MCF 10A (cell line): ENCODE measurements at places on chromosomes 6 and 20. TPM values are rescaled to one million over a fixed set of nuclear protein-coding genes. Genes with fewer than 3 reads are reported as not detected.
A peak's percentile ranks its signal among the peaks of the same experiment; 100 is the strongest.

DNA sequence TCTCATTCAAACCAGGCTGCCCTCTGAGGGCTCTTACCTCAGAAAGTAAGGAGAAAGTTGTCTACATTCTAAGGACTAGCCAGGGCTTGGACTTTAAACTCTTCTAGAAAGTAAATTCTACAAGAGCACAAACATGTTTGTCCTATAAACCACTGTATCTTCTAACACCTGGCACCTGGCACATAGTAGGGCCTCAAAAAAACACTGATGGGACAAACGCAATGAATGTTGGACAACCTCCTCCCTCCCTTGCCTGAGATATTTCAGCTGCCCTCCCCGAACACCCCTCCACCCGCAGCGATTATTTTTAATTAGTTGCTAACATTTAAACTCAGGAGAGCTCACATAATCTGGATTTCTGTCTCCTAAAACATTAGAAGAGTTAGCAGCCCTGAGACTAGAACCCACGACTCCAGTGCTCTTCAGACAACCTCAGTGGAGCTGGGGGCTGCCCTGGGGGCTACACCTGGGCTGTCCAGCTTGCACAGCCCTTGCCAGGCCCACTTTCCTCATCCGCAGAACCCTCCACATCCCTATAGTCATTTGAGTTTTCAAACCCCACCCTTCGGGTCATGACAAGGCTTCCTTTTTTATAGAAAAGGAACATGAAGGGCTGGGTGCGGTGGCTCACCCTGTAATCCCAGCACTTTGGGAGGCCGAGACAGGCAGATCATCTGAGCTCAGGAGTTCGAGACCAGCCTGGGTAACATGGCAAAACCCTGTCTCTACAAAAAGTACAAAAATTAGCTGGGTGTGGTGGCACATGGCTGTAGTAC is 4.9 kb downstream of the HCK start:
- no peaks in the 10 kb centered on the region for H3K36me3 ChIP-seq
- no peak for DNase-seq
- peaks cover 85% of the 10 kb centered on the region for H3K27me3 ChIP-seq
- H3K4me3 ChIP-seq: no peak overlapping the region

GRCh38 chr6:89360415-89360999 is 8.0 kb upstream of the UBE2J1 start:
- H3K4me3 ChIP-seq: no peak overlapping the region
- peak; percentile 35 for DNase-seq
- no peak overlapping the region for H3K27ac ChIP-seq
- H3K36me3 ChIP-seq: peaks cover 5% of the 10 kb centered on the region

Gene TGM3
- not detected in 2 replicates for total RNA-seq

- no peak overlapping the region for H3K4me3 ChIP-seq
- no peak for DNase-seq
- H3K36me3 ChIP-seq: peaks cover 16% of the 10 kb centered on the region
- peaks cover 24% of the 10 kb centered on the region for H3K4me1 ChIP-seq
- H3K27me3 ChIP-seq: no peaks in the 10 kb centered on the region
These were observed 38.6 kb downstream of the VTA1 start for GRCh38 chr6:142185641-142186040.

DNA sequence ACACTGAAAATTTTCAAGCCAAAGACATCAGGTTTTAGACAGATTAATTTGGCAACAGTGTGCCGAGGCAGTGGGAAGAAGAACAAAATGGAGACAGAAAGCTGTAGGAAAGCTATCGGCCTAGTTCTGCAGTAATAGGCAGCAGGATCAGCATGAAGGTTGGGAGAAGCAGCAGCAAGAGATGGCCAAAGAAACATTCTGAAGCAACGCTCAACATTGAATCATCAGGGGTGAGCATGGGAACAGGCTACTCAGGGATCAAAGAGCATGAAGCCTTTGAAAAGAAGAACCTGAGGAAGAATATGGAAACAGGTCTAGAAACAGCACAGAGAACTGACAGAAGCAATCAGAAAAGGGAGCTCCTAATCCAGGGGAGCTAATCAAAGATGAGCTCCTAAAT is 7.1 kb upstream of the DST start:
- H3K27ac ChIP-seq: peak overlapping the region; percentile 89
- H3K4me3 ChIP-seq: no peak overlapping the region
- H3K36me3 ChIP-seq: peaks cover 32% of the 10 kb centered on the region
- DNase-seq: peak; percentile 56
- H3K27me3 ChIP-seq: no peaks in the 10 kb centered on the region

Gene HLA-DRB5
- not detected in 2 replicates for total RNA-seq
